A549 treated with RU486 at 1 μM for 4 hours (cell line): ENCODE measurements at places on chromosomes 1 and 21. TPM values are rescaled to one million over a fixed set of nuclear protein-coding genes. Genes with fewer than 3 reads are reported as not detected.

GPR61 gene
- total RNA-seq, result not detected in 5 replicates

PHTF1 gene
- 14.5 to 17.8 TPM (median 16.2 TPM) in 5 replicates for total RNA-seq

SERPINC1 gene
- total RNA-seq, result 0.16 to 0.35 TPM (median 0.17 TPM) in 4 of 5 replicates, not detected in the other

LAPTM5 gene
- total RNA-seq, result 0.13 to 0.16 TPM (median 0.15 TPM) in 5 replicates

HTR6 gene
- 0.13 to 0.22 TPM (median 0.14 TPM) in 4 of 5 replicates, not detected in the other for total RNA-seq

TCHHL1 gene
- not detected in 5 replicates for total RNA-seq

PUSL1 gene
- total RNA-seq, result 16.5 to 29.3 TPM (median 22.8 TPM) in 5 replicates

UBE2U gene
- total RNA-seq, result not detected in 5 replicates

GPR52 gene
- total RNA-seq, result not detected in 5 replicates

TENT5C gene
- 0.06 to 0.07 TPM (median 0.06 TPM) in 4 of 5 replicates, not detected in the other for total RNA-seq

DENND2D gene
- 0.80 to 1.9 TPM (median 1.5 TPM) in 5 replicates for total RNA-seq

PADI1 gene
- 1.4 to 2.7 TPM (median 1.7 TPM) in 5 replicates for total RNA-seq

FCAMR gene
- total RNA-seq, result not detected in 5 replicates

LPAR3 gene
- total RNA-seq, result 0.16 to 0.39 TPM (median 0.35 TPM) in 5 replicates

PROX1 gene
- total RNA-seq, result 0.05 to 0.16 TPM (median 0.13 TPM) in 5 replicates

PLA2G2F gene
- total RNA-seq, result not detected in 5 replicates

TDRD10 gene
- not detected in 5 replicates for total RNA-seq

C1orf226 gene
- total RNA-seq, result 0.77 to 1.2 TPM (median 0.96 TPM) in 5 replicates

DNTTIP2 gene
- total RNA-seq, result 40.0 to 52.2 TPM (median 42.7 TPM) in 5 replicates
